ENCODE measurements at places on chromosomes 7 and 10. TPM values are rescaled to one million over a fixed set of nuclear protein-coding genes. Genes with fewer than 3 reads are reported as not detected.

The GOLGA7B gene
- polyA plus RNA-seq = 18.7 TPM

The EBF3 gene
- 1.5 TPM for polyA plus RNA-seq

The TUBAL3 gene
- polyA plus RNA-seq = 0.08 TPM

The ABCA13 gene
- polyA plus RNA-seq = 0.33 TPM

The SPDYE9 gene
- not detected for polyA plus RNA-seq

The CTAGE15 gene
- polyA plus RNA-seq = not detected

The GPR85 gene
- 1.2 TPM for polyA plus RNA-seq

The PPRC1 gene
- polyA plus RNA-seq = 31.2 TPM

DNA sequence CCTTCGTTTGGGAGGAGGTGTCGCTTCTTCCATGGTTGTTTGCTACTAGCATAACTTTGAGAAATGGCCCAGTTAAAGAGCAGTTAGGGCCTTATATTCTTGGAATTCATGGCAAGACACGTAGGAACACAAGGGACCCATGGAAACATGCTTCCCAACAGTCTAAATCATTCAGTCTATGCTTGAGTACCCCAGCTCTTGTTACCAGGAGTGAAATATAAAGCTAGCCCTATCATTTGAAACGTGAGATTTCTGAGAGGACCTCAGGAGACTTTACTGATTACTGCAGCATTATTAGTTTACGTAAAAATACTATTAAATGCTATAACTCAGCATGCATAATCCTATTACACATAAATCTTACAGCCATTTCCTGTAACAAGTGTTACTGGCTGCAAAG, 328.6 kb upstream of the CDC14C start:
- no peak for DNase-seq

DNA sequence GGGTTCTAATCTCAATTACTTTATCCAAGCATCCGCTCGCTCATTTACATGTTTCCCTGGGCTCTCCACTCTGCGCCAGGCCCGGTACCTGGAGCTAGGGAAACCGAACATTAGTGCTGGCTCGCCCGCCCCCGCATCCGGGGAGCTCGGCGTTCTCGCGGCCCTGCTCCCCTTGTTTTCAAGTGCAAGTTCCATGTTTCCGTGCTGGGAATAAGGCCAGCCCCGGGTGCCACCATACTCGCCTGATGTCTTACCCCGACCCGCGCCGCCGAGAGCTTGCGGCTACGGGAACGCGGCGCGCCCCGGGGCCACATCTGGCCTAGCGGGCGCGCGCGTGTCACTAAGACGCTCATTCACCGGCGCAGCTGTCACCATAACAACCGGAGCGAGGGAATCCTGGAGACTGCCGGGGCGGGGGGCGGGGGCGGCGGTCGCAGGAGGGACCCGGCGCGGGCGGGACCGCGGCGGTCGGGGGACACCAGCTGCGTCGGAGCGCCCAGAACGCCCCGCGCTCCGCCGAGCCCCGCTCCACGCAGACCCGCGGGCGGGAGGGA, at the start of gene NEURL1:
Gene NEURL1 (plus strand): TSS at position 344 of the 554 bp plus-strand sequence. CDS start 683 bp downstream, outside the sequence.
- no peak for DNase-seq

- DNase-seq = no peak
Measured at GRCh38 chr10:83367036-83367435, 772.3 kb upstream of the GHITM start.

DNA sequence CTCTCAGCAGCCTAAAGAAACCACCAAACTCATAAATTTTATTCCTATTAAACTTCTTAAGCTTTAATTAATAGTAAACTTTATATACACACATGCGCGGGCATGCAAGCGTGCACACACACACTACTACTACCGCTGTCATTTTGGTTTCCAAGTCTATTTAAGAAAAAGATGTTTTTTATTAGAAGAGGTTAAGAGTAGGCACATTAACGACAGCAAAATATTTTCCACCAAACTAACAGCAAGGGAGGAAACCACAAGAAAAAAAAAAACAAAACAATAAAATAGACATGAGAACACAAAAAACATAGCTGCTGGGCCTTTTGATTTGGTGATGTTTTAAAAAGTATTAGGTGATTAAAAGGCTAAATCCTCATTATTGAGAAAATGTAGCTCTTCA, 28.6 kb downstream of the RTKN2 start:
- no peak for DNase-seq

DNA sequence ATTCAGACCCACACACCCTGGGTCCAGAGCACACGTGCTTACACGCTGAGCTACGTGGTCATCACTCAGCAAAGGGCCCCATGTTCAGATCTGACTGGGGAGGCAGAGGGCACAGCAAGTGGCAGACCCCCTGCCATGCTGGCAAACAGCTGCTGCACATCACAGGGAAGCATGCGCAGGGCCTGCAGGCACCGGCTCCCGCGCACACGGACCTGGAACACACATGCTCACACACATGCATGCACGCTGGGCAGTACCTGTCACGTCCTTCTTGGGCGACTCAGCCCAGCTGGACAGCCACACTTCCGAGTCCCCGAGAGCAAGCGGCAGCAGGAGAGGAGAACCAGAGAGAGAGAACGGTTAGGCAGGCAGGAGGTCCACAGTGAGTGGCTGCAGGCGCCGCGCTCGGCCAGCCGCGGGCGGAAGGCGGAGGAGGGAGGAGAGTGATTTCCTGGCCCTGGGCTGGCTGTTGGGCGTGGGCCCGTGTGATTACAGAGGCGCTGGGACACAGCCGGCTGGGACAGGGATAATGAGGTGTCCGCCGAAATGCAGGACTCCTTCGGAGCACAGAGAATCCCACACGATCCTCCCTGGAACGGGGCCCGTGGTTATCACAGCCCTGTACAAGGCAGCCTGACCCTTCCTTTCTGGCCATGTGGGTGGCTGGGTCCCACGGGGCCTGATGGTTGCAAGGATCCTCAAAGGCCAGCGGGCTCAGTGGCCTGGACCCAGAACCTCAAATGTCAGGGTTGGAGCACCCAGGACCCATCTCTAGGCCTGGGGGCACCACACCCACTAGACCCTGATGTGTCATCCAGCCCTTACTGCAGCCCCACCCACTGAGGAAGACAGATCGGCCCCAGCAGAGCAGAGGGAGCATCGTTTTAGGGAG, 175.1 kb downstream of the NEURL1 start:
- no peak for DNase-seq

- DNase-seq = no peak
Measured at GRCh38 chr10:85784792-85785191, 581.8 kb downstream of the GRID1 start.

- no peak for DNase-seq
Measured at GRCh38 chr10:11208908-11209829, 191.5 kb downstream of the CELF2 start.

GRCh38 chr10:131771634-131772358, 129.0 kb upstream of the PPP2R2D start:
- no peak for DNase-seq

- DNase-seq = no peak
Measured at GRCh38 chr10:118501637-118502440, 93.6 kb downstream of the PRLHR start.

GRCh38 chr7:139340808-139341057, 404 bp upstream of the FMC1 start:
- DNase-seq = no peak

DNA sequence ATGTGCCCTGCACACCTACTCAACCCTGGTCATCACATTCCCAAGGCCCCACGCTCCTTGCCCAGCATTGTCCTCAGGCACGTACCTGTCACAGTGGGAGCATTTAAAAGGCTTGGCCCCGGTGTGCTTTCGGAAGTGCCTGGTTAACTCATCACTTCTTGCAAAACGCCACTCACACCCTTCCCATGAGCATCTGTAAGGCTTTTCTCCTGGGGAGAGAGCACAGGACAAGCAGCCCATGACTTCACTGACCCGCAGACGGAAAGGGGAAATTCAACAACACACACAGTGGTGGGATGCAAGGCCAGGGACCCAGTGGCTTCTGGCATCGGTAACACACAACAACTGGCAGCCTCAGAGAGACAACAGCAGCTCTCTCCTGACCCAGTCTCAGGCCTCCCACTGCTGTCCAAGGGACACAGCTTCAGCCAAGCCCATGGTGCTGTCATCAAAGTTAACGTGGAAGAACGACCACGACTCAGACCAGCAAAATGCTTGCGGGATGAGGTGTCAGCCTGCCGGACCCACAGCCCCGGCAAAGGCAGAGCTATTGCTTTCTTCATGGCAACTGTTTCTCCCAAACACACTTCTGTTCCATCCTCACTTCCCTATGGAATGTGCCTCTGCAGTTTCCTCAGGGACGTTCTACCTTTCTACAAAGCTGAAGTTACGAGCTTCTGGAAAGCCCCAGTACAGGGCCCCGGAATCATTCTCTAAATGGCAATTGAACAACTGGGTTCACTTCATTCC, 4.8 kb downstream of the KLF6 start:
- DNase-seq = no peak

GRCh38 chr7:38830826-38831225, 78.2 kb downstream of the VPS41 start:
- DNase-seq = no peak

DNA sequence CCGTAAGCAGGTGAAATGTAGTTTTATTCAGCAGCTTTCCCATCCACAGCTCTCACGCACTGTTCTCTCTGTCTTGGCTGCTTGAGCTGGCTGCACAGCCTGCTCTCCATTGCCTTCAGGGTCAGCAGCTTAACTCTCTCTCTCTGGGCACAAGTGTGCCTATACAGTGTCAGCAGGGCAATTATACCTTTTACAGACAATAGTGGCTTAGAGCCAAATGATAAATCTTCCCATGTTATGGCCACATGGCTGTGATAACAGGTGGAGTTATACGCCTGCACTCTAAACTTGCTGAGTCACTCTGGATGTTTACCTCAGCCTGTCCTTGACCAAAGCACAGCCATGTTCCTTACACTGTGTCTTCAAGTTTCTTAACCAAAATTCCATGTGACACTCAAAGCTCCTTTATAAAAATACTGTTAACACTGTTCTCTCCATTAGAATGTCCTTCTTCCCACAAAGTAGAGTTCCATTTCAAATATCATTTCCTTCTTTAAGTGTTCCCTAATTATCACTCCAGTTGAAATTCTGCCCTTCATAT, 6.1 kb downstream of the RNF133 start:
- no peak for DNase-seq

DNA sequence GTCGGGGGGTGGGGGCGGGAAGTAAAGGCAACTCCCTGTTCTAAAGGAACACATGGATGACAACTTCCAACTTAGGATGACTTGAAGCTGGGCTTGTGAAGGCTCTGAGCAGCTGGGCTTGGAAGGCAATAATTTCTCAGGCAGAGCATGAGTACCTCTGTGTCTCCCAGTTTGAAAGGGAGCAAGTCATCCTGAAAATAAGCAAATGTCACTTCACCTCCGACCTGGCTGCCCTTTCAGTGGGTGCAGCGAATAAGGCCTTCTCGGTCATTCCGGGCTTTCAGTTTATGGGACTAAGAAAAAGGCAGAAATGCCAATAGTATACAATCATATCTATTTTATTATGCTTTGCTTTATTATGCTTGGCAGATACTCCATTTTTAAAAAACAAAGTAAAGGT, 15.3 kb upstream of the ADAMTS14 start:
- DNase-seq = no peak

- no peak for DNase-seq
Measured at GRCh38 chr7:26135551-26135950, 16.4 kb upstream of the NFE2L3 start.

- no peak for DNase-seq
Measured at GRCh38 chr10:8323428-8324054, 269.1 kb downstream of the GATA3 start.
